Activated B cell treated with CpG ODN at 0.5 μM for 24 hours (primary cell): ENCODE measurements at places on chromosomes 4 and X. TPM values are rescaled to one million over a fixed set of nuclear protein-coding genes. Genes with fewer than 3 reads are reported as not detected.

ADH1B gene
- not detected in 2 replicates for total RNA-seq

- no peak for DNase-seq
Observed at GRCh38 chrX:23136816-23137215, 137.1 kb downstream of the DDX53 start.

HPGDS gene
- not detected in 2 replicates for total RNA-seq

DNA sequence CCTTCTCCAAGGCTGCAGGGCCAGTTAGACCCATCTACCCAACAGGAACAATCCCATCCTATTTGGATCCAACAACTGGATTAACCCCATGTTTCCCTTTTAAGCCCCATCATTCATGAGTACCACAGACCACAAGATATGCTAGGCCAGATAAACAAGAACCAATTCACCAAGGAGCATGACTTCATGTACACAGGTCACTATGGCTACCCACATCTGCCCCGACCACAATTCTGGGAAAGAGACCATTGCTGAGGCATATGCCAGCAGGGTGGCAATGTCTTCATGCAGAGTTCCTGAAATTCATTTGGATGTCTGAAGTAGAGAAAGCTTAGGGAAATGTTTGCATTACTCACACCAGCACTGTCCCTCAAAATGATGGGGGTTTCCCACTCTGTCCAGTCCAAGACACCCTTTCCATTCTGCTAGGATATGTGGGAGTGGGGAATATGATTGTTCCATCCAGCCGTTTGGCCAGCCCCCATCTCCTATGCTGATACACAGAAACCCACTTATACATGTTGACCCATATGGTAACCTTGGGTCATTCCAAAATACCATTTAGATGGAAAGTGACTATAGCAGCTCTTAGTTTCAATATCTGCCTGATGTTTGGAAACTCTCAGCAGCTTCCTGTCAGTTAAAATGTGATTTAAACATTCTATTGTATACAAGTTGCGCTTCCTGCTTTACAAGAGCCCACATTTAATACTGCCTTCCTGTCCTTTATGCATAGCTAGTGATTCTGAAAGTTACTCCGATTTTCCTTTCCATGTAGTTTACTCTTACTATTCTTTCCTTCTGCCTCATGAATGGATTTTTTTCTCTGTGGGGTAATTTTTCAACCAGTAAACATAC lies 129.0 kb downstream of the AMMECR1 start:
- DNase-seq = no peak

DNA sequence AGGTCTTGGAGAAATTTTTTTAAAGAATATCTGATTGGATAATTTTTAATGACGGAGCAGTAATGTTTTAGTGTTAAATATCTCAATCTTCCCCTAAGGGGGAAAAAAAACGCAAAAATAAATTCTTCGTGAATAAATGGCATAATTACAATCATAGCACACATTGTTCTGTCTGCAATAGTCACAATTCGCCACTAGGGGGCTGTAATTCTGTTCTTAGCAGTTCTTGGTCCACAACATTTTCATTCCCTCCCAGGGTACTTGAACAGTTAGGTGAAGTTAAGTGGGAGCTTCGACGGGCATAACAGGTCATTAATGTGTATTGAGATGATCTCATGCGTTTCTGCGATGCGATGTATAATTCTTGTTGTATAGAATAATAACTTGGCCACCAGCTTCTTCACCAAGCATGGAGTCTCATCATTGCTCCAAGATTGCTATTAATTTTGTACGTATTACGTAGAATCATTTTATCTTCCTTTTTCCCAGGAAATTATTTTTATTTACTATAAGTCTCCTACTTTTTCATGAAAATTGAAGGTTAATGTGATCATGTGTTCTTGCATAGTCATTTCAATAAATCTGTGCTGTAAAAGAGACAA lies 27.2 kb downstream of the HTR2C start:
- no peak for DNase-seq

CPXCR1 gene
- not detected in 2 replicates for total RNA-seq

DNA sequence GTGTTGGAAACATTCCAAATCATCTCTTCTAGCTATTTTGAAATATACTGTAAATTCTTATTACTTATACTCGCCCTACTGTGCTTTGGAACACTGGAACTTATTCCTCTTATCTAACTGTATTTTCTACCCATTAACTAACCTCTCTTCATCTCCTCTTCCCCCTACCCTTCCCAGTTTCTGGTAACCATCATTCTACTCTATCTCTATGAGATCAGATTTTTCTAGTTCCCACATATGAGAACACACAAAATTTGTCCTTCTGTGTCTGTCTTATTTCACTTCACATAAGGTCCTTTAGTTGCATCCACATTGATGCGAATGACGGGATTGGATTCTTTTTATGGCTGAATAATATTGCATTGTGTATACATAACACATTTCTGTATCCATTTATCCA lies 1003.8 kb upstream of the INTU start:
- DNase-seq = no peak

DNA sequence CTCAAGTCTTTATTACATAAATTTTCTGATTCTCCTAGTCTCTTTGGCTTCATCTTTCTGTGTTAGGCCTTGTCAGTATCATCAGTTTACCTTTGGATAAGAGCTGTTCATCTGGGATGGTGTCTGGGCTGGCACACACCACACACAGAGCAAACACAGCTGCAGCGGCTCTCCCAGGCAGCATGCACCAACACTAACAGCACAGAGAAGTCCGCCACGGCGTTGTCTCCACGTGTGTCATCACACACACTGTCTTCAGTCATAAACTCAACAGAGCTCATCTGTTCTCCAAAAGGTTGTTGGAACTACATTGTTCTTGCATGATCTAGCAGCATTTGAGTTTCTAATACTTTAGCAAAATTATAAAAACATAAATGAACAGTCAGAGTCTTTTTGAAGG lies 851.9 kb upstream of the FRG1 start:
- no peak for DNase-seq
